ENCODE measurements at places on chromosomes 3 and 15.

GRCh38 chr3:38758557-38758956, 57.5 kb downstream of the SCN10A start:
- DNase-seq, result no peak

- DNase-seq, result no peak
Observed at GRCh38 chr3:62621925-62622324, 248.6 kb upstream of the FEZF2 start.

DNA sequence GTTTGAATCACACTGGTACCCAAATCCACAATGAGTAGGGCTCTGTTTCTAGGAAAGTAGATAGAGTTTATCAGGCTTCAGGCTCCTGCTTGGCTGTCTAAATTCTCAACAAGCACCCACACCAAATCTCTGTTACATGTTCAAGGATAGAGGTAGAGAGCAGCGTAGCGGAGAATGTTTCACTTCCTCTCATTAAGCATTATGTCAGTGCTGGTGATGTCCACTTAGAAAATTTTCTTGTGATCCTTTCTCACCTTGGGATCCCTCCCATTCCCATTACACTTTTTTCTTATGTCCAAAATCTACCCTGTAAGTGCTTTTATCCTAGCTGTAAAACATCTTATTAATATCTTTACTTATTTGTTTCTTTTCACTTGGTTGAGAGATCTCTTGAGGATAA, 34.7 kb upstream of the GCSAM start:
- no peak for DNase-seq

- no peak for DNase-seq
Observed at GRCh38 chr3:195468391-195468776, 25.6 kb upstream of the ACAP2 start.

DNA sequence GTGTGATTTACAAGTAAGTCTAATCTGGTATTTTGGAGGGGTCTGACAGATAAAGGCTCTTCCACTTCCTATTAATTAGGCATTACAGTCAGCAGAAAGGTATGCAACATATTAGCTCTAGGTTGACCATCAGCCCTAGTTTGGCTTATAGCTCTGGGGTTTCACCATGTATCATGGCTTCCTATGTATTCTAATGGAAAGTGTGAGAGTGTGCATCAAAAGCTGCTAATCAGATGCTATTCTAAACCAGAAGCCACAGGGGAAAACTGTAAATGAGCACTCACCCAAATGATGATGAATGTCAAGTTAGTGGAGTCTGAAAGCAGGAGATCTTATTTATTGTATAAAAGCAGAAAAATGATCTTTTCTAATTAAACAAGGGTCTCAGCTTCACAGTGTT, 149.2 kb upstream of the MITF start:
- DNase-seq, result no peak

- DNase-seq, result no peak
Observed at GRCh38 chr3:87795701-87796100, 263.1 kb downstream of the CGGBP1 start.

DNA sequence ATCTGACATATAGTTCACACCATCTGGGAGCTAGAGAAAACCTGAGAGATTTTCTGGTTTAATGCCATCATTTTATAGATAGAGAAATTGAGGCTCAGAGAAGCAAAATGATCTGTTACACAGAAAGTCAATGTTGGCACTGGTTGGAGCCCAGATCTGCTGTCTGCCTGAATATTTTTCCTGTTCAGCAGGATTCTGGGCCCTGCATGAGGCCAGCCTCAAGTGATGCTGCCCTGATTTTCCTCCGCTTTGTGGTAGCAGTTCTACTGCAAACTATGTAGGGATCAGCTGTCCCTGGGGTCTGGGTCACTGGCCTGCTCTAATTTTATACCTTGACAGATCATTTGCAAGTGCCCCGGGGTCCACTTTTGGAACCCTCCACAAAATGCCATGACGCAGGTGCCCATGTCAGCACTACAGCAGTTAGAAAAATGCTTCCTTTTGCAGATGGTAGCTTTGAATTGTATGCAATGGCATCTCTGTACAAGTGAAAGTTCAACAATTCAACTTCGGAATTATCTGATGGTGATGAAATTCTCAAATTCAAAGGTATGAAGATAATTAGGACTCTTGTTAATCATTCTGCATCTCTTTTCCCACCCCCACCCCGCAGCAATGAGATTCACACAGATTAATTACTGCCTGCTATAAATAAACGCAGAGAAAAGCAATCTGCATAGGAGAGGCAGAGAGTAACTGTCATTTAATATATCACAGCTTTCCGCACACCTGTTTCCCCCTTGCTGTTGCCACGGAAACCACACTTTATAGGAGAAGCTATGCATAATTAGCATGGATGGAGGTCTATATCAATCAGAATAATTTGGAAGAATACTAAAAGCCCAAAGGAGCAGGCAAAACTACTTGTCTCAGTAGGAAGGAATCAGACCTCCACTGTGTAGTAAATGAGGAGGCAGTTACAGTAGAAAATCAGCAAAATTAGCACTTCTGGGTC, 222.6 kb downstream of the PDCD6IP start:
- no peak for DNase-seq

DNA sequence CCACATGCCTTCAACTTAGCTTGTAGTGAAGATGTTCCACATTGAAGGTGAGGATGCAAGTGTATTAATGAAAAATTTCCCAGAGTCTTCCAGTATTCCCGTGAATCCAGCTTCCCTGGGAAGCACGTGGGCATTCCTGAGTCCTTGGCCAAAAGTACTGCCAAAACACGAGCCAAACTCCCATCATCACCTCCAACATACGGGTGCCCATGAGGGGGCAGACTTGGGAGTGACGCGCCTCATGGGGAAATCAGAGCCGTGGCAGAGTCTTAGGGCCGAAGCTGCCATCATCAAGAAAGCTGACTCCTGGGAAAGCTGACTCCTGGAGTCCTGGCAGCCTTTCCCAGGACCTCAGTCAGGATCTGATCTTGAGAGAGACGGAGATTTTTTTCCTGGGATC, 20.1 kb upstream of the TM2D3 start:
- DNase-seq, result no peak

DNA sequence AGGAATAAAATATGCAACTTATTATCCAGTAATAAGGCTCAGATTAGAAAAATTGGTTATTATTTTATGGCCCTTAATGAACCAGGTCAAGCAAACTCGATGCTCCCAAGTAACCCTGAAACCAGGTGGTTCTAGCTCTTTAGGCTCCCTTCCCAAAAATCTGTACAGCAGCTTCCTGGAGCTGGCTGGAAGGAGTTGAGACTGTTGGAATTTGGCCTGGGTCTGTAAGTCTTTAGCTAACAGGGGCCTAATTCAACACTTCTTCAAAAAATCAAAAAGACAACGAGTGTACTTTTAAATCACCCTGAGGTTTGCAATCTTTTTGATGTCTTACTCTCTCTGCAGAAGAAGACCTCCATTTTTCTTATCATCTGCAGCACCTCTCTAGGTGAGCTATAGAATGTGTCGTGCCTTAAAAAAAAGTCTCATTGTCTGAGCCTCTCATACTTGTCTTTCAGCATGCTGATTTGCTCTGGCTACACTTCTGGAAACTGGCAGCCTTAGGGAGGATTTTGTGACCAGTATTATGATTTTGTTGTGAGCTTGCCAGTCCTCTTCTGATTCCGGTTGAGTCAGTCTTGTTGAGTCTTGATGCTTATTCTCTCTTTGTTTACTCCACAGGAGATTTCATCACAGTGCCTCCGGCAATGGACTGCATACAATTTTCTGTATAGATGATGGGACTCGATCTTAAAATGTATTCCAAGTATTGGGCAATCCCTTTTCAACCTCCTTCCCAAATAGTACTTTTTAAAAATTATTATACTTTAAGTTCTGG, 235.0 kb upstream of the KBTBD8 start:
- DNase-seq, result no peak

DNA sequence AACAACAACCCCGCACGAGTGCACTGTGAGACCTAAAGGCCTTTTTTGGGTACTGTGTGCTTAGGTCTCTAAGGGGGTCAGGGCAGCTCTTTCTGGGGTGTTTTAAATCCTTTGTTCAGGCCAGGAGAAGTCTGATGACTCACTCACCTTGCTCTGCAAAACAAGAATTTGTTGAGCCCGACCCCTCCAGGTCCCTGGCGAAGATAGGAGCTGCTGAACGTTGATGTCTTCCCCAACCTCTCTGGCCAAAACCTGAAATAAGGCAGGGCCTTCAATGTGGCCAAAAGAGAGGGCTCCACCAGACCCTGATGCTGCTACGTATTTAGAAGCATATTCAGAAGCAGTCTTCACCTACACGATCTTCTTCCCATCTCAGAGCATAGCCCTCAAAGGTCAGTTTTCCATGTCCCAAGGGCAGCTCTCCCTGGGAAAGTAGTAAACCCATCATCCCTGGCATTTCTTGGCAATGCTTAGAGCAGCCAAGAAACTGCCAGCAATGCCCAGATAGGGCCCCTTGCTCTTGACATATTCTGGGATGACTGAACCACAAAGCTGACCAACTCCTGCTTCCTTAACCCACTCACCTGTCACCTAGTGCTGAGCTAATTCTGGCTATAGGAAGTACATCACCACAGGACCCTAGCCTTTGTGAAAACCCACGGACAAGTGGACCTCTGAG, 27.1 kb downstream of the CCDC13 start:
- DNase-seq, result no peak

GRCh38 chr15:45884289-45884688, 249.5 kb downstream of the SQOR start:
- no peak for DNase-seq

- no peak for DNase-seq
Observed at GRCh38 chr3:46934072-46934471, 42.5 kb downstream of the CCDC12 start.

- no peak for DNase-seq
Observed at GRCh38 chr3:171396048-171396447, 64.2 kb downstream of the TNIK start.

GRCh38 chr3:17290894-17291293, 406.1 kb downstream of the PLCL2 start:
- no peak for DNase-seq

GRCh38 chr15:50107591-50108408, 11.2 kb downstream of the ATP8B4 start:
- DNase-seq, result no peak

DNA sequence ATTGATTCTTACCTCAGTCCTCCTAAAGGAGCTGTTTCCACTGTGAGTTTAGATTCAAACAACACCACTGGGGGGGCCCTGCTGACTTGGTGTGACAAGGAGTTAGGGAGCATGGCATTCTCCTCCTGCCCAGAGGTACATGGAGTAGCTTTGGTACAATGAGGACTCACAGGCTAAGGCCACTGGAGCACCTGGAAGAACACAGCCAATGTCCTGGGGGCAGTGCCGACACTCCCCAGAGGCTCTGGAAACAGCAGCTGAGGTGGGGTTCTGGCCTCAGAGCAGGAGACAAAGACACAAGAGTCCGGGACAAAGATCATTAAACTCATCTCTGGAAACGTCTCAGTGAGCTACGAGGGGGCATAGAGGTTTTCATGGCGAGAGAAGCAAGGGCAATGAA, 69.7 kb upstream of the POMGNT2 start:
- DNase-seq, result no peak

- DNase-seq, result no peak
Observed at GRCh38 chr3:86828751-86829150, 162.2 kb downstream of the VGLL3 start.

GRCh38 chr15:62380011-62380410, 214.9 kb upstream of the C2CD4B start:
- no peak for DNase-seq

GRCh38 chr3:134699141-134699711, 48.4 kb upstream of the KY start:
- no peak for DNase-seq

DNA sequence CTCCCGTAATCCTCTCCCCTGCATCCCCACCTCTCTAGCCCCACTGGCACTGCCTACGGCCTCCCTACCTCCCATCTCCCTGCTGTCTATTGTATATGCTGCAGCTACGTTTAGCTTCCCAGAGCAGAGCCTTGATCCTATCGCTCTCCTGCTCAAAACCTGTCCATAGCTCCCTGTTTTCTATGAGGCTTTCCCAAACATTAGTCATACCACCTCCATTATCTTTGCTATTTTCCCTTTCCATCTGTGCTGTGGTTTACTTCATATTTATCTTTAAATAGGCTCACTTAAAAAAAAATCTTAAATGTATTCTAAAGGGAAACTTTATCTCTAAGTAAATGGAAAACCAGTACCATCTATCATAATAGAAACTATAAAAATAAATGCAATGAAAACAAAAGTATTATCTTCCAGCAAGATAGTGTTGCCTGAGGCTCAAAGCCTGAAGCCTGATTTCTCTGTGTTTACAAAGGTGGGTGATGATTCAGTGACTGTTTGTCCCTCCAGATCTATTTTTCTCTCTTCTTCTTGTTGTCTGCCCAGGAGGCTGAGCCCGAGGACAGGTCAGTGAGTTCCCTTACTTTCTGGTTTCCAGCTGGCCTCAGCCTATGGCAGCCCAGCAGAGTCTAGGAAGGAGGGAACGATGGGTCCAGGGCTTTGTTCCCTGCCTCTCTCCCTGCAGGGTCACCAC, 397.1 kb upstream of the CFAP20DC start:
- DNase-seq, result no peak

GRCh38 chr3:72418244-72418643, 430.0 kb downstream of the SHQ1 start:
- DNase-seq, result no peak

GRCh38 chr3:161347726-161348125, 23.6 kb downstream of the SPTSSB start:
- DNase-seq, result no peak

GRCh38 chr3:69212411-69213160, 90.2 kb upstream of the LMOD3 start:
- no peak for DNase-seq

DNA sequence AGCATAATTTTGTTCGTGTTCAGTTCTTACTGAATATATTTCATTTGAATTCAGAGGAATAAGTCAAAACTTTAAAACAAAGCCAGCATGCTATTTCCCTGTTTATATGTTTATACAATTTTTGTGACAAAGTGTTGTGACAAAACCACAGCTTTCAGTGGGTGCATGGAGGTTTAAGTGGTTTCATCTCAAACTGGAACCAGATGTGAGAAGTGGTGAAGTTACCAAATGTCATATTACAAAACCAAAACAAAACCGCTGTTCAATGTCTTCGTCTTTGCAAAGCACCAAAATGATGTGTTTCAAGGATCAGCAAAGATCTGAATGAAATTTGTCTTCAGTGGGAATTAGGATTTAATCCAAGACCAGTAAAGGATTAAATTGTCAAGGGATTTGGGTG, 59.3 kb upstream of the OSTN start:
- DNase-seq, result no peak

GRCh38 chr3:173622166-173622565, 224.6 kb downstream of the NLGN1 start:
- DNase-seq, result no peak

DNA sequence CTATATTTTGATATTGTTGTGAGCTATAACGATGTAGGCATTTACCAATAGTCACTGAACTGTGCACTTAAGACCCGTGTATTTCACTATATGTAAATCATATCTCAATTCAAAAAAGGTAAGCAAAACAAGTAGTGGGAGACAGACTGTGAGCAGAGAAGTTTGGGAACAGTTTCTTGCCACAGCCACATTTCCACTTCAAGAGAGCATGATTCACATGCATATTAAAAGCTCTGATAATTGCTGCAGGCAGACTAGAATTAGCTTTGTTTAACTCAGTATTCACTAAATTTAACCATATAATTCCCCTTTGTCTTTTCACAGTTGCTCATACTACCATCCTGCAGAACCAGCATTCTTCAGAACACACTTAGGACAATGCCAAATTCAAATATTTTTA, 168.4 kb upstream of the ZNF385D start:
- DNase-seq, result no peak

Measured in stimulated activated CD4-positive, alpha-beta T cell treated with anti-CD3 and anti-CD28 coated beads, Interleukin-2, amount 100 ng/mL, for 48 hours (primary cell).